ENCODE measurements at places on chromosomes 2 and 18.

DNA sequence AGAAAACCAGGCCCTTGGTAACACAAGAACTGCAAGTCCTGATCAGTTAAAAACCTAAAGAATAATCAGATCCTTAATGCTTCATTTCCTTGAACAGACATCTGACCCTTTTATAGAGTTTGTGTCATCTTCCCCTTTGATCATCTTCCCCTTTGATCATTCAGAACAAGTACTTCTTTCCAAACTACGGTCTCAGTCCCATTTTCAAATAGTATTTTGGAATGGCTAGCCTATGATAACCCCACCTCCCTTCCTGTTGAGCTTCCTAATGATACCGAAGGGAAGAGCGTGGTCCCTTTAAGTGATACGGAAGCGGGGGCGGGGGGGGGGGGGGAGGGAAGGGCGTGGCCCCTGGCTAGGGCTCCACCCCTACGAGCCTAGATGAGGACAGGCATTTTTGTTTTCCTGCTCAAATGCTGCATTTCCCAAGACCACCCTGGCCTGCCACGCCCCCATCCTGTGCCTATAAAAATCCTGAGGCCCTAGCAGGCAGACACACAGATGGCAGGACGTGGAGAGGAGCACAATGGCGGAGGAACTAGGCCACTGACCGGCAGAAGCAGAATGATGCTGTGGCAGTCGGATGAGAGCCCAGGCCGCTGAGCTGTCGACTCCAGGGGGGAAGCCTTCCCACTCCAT, 24.1 kb upstream of the CHRNA1 start:
- no peak for DNase-seq

DNA sequence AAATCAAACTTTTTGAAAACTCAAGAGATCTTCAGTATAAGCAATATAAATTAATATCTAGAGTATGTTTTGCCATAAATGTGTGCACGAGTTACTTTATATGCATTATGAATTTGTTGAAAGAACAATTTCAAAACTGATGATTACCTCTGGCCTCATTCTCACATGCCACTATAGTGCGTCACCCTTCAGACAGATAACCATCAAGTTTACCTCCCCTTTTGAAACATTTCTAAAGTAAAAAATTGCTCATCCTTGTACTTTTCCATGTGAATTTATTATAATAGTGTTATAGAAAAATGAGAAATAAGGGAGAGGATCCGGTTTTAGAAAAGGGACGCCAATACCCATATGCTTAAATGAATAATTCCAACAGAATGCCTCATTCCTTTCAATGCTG, 38.3 kb downstream of the ZEB2 start:
- DNase-seq: no peak

GRCh38 chr2:210267698-210268097, 42.5 kb upstream of the ACADL start:
- DNase-seq: no peak

DNA sequence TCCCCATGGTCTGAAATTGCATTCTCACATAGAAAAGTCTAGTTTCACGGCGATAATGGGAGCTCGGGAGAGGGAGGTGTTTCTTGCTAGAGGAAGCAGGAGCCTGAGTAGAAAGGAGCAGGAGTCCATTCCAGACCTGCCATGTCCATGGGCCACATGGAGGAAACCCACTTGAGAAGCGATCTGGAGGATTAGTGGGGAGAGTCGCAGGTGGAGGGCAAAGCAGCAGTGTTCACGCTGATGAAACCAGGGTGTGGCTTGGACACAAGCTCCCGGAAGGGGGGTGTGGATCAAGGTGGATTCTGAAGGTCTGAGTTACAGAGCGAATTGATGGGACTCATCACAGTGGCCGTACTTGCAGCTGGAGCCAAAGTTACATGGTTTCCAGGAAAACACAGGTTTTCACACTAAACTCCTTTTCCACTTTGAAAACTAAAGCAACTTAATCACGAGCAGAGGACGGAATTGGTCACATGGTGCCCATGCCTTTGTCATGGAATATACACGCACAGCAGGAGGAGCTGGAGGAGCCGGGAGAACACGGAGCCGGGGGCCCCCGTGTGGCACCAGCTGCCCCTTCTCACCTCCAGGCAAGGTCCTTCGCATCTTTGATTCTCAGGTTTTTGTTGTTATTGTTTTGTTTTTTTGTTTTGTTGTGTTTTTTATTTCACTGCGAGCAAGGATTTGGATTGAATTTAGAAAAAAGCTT, 255.1 kb upstream of the MYT1L start:
- no peak for DNase-seq

DNA sequence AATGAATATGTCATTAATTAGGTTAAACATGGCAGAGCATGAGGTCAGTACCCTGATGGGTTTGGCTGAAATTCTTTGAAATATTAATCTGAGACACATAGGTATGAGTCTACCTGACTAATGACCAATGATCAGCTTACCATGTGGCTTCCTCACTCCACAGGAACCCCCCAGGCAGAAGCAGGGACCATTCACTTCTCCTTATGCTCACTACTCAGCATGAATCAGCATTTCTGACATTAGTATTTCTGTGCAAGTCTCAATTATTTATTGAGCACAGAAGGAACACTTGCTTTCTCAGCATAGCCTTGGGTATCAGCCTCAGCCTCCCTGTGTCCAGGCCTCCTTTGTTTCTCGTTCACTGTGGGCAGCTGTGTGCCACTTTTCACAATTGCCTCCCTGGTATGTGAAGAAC, 9.3 kb upstream of the KCNE4 start:
- no peak for DNase-seq
